ENCODE measurements at places on chromosomes 3 and 15.

GRCh38 chr3:172699031-172699430 is 11.8 kb downstream of the NCEH1 start:
- no peak for DNase-seq

- DNase-seq: peak; percentile 33
These were observed 684 bp upstream of the RPS27L start for GRCh38 chr15:63157891-63158431.

DNA sequence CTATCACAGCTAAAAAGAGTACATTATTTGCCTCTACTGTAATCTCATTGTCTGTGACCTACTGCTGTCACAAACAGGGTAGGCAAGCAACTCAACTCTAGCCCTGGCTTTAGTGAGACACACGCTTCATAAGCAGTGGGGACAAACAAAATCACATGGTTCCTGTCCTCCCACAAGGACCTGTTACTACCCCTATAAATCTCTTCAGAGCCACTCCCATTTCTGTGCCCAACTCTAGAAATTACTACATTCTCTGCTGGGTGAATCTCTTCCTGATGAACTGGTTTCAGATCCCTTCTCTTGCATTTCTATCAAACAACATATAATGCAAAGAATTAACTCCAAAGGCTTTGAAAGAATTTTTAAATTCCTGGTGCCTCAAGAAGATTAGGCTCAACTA is 117.3 kb downstream of the DMXL2 start:
- no peak for DNase-seq

- DNase-seq: peak; percentile 37
These were observed 29.5 kb downstream of the FAM43A start for GRCh38 chr3:194715022-194715800.

DNA sequence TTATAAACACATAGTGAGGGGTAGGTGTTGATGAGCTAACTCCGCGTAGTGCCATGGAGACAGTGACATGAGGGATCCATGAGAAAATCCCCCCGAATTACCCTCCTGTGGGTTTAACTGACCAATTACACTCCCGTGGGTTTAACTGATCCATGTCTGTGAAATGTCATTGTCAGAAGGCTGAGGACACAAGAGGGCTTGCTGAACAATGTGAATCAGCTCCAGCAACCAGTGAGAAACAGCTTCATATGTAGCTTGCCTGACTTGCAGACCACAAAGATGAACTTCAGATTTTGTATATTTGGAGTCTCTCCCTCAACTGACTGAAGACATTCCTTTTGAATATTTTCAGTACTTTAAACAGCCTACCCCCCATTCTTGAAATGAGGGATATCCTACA is 144.9 kb downstream of the FBN1 start:
- DNase-seq: no peak

DNA sequence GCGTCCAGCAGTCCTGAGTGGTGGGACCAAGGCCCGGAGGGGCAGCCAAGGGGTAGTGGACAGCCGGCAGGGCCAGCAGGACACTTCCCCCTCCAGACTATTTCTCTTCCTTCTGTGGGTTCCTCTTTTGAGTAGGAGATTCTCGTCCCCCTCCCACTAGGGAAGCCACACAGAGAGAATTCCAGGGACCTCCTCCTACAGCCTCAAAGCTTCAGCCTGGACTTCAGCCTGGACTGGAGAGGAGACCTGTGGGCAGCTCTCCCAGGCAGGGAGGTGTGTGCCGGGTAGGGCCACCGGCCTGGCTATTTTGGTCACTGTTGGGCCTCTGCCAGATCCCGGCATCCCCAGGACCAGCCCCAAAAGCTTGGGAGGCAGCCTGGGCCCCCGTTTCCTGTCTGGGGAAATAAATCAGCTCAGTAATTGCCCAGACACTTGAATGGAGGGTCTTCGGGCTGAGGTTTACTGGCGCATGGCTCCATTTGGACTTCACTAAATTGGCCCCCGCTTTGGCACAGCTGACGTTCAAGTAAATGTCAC is 1.3 kb downstream of the SLC6A6 start:
- DNase-seq: no peak

DNA sequence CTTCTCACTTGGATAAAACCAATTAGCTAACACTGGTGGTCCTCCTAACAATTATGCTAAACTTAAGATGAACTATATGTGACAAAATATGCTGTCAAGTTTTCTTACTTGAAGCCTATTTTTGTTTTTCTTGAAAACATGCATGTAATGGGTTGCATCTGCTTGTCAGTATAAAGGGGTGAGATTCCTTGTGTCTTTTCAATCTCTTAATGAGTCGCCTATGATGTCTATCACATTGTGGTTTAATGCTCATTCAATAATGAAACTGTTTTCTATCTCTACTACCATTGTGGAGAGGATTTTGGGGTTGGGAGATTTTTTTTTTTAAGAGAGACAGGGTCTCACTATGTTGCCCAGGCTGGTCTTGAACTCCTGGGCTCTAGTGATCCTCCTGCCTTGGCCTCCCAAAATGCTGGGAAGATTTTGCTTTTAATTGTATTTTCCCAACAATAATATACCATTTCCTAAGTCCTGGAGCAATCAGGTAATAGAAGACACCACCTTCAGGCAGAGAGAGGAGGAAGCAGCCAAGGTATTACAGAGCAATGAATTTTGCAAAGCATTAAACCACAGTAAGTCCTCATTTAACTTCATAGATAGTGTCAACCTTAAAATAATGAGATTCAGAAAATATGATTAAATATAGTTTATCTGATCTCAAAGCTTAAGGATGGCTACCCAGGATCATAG is 17.4 kb upstream of the TRMT10C start:
- DNase-seq: peak; percentile 17

DNA sequence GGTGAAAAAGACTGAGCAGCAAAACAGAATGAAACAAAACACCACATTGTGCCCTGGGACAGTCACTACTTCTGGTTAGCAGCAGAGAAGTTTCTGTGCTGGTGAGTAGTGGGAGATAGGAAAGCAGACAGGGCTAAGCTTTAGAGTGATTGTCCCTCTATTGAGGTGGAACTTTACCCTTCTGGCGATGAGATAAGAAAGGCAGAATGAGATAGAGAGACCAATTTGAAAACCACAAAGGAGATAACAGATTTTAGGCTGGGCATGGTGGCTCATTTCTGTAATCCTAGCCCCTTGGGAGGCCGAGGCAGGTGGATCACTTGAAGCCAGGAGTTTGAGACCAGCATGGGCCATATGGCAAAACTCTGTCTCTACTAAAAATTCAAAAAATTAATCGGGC is 208.5 kb downstream of the TBL1XR1 start:
- DNase-seq: no peak

- DNase-seq: no peak
These were observed 51.9 kb upstream of the MUC13 start for GRCh38 chr3:124986192-124987143.

- no peak for DNase-seq
These were observed 29.8 kb upstream of the PLSCR1 start for GRCh38 chr3:146574173-146574572.

DNA sequence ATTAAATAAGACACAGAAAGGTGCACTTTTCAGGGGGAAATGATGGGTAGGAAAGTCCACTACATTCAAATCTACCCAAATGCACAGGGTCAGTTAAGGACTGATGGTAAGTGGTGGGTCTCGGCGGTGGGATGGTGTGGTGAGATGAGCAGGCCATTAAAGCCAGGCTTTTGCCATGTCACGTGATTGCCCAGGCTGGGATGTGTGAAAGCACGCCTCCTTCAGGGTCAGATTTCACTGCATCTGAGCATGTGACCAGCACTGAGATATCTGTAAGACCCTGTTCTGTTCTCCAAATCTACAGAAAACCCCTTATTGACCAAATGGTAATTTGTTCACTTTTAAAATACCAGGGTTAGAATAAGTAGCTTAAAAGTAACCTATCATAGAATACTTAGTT is 301.5 kb downstream of the MEX3B start:
- DNase-seq: no peak

DNA sequence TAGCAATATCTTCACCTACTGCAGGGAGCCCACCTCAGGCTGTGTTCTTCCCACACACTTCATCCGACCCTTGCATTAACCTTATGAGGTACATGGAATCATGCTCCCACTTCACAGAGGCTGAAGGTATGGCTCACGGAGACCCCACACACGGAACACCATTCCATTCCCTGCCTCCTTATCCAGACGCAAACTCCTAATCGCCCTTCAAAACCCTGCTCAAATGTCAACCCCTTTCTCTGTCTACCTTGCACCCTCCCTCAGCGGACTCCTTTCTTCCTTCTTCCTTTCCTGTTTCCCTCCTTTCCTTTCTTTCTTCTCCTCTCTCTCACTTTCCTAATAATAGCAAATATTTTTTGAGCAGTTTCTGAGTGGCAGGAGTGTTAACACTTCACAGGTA is 23.8 kb downstream of the IQSEC1 start:
- no peak for DNase-seq

GRCh38 chr3:24503616-24504113 is 9.0 kb upstream of the THRB start:
- DNase-seq: peak; percentile 14

- no peak for DNase-seq
These were observed 124.8 kb downstream of the VPS13C start for GRCh38 chr15:61935493-61935892.

GRCh38 chr15:96542130-96542770 is 211.8 kb downstream of the NR2F2 start:
- DNase-seq: no peak

DNA sequence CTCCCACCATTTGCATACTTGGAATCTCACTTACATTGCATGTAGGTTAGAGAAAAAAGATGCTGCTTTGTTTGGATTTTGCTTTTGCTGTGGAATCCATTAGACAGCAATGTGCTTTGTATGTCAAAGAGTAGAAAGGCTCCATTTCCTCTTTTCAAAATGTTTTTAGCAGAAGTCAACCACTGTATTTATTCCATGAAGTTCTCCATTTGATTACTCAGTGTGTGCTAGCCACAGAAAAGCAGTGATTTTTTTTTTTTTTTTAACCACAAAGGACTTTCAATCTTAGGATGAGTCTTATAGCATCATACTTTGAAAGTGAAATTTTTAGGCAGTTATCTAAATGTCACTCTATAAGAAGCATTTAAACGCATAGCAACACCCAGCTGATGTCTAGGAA is 285.0 kb upstream of the ADAMTS9 start:
- peak; percentile 30 for DNase-seq

GRCh38 chr3:38641461-38642110 is 7.9 kb downstream of the SCN5A start:
- DNase-seq: no peak

DNA sequence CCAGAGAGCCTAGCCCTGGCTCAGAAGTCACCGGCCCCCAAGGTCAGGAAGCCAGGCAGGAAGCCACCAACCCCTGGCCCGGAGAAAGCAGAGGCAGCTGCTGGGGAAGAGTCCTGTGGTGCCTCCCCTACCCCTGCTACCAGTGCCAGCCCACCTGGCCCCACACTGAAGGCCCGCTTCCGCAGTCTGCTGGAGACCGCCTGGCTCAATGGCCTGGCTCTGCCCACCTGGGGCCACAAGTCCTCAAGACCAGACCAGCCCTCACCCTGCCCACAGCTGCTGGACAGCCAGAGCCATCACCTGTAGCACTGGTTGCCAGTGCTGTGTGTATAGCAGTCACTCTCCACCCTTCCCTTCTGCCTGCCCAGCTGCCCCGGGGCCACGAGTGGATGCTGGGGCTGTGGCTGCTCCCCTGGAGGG is 9.1 kb downstream of the C15orf39 start:
- no peak for DNase-seq

DNA sequence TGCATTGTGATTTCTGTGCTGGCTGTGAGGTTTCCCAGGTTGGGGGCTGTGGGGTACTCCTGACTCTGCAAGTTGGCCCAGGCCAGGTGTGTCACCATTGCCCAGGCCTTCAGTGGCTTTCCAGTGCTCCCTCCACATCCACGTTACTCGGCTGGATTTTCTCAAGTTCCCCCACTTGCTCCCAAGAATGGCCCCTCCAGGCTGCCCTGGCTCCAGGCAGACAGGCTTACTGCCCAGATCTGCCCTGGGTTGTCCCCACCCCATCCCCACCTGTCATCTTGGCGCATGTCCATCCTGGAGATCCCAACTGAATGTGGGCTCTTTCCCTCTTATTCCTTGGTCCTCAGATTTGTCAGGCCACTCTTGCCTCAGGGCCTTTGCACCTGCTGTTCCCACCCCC is 3.6 kb downstream of the APBA2 start:
- no peak for DNase-seq

DNA sequence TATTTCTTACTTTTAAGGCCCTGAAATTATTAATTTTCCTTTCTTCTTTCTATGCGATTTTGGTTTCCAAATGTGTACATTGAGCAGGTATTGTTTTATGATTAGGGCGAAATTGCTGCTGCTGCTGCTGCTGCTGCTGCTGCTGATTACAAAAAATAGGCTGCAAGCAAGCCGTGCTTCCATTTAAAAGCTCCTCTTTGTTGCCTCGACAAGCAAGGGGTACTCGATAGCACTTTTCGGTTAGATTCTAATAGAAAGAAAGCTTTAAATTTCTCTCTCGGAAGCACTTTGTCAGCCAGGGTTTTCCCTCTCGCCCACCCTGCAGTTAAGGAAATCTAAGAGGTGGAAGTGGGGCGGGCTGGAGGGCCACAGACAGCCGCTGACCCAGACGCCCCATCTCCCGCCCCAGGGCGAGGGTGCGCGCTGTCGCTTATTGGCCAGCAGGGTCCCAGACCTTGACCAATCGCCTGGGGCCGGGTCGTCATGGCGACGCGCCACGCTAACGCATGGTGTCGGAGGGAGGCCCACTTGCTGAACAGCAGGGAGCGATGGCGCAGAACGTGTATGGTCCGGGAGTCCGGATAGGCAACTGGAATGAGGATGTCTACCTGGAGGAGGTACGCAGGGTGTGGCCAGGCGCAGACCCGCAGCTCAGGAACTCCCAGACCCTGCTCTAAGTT is at the start of gene CFAP161:
CFAP161 (plus strand) TSS at position 489 of the 680 bp plus-strand sequence; CDS start at position 549, 60 bp downstream.
- peak; percentile 24 for DNase-seq

GRCh38 chr3:133849346-133849745 is 43.7 kb downstream of the SRPRB start:
- peak; percentile 27 for DNase-seq

DNA sequence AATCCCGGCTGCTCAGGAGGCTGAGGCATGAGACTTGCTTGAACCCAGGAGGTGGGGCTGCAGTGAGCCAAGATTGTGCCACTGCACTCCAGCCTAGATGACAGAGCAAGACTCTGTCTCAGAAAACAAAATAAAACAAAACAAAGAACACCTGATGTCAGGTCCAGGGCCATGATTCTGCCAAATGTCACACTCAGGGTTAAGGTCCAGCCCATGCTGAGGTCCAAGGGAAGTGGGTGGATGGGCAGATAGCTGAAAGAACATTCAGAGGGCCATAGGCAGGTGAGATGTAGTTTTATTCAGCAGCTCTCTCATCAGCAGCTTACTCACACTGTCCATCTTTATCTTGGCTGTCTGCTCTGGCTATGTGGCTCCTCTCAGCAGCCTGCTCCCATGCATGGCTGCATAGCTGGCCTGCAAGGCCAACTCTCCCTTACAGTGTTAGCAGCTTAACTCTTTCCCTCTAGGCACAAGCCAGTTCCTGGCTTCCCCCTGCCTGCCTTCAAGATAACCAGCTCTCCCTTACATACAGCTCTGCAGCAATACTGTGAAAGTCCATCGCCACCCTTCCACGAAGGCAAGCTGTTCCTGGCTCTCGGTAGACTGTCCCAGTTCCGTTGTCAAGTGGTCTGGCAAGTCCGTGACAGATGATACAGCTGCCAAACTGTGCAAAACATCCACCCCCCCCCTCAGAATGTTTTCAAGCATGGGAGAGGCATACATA is 62.4 kb upstream of the SIAH2 start:
- DNase-seq: no peak

GRCh38 chr3:115551016-115551415 is 72.3 kb upstream of the GAP43 start:
- no peak for DNase-seq

GRCh38 chr3:35651426-35651825 is 12.1 kb downstream of the ARPP21 start:
- no peak for DNase-seq

- DNase-seq: no peak
These were observed 111.0 kb downstream of the ADAMTS17 start for GRCh38 chr15:100230784-100231183.

- DNase-seq: no peak
These were observed 68.9 kb downstream of the GHSR start for GRCh38 chr3:172379372-172379771.

Measured in activated CD4-positive, alpha-beta T cell treated with anti-CD3 and anti-CD28 coated beads, Interleukin-2, amount 50 U/mL, for 16 hours (primary cell).